ENCODE measurements at places on chromosomes 16 and 17.

DNA sequence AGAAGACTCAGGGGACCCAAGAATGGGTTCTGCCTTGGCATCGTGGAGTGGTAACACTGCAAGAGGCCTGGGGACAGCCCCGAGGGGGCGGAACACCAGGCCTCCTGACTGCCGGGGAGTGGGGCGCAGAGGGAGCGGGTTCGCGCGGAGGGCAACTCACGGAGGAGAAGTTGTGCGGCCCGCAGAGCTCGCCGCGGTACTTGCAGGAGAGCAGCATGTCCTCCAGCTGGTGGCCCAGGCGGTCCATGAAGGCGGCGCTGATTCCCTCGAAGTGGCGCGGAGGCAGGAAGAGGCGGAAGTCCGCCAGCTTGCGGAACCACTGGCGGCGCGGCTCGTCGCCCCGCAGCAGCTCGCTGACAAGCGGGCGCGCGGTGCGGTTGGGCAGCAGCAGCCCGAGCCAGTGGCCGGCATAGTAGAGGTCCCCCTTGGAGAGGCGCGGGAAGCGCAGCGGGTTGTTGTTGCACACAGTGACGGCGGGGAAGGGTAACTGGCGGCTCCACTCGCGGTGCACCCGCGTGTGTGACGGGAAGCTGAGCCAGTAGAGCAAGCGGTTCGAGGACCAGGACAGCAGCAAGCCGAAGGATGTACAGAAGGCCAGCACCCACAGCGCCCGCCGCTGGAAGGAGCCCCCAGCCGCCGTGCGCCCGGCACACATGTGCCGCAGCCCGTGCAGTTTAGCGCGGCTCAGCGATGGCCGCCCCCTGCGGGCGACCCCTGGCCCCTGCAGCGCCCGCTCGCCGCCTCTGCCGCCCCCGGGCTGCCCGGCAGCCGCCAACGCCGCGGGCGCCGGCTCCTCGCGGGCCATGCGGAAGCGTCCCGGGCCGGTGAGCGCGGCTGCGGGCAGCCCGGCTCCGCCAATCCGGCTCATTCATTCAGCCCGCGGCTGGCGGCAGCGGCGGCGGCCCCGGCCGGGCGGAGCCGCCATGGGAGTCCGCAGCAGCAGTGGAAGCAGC lies 1.6 kb downstream of the ASIC2 start:
- DNase-seq = peak; percentile 22

GRCh38 chr17:81336930-81337325 lies 41.8 kb upstream of the SLC38A10 start:
- no peak for DNase-seq

GRCh38 chr16:23301251-23302044 lies 654 bp upstream of the SCNN1B start:
- no peak for DNase-seq

DNA sequence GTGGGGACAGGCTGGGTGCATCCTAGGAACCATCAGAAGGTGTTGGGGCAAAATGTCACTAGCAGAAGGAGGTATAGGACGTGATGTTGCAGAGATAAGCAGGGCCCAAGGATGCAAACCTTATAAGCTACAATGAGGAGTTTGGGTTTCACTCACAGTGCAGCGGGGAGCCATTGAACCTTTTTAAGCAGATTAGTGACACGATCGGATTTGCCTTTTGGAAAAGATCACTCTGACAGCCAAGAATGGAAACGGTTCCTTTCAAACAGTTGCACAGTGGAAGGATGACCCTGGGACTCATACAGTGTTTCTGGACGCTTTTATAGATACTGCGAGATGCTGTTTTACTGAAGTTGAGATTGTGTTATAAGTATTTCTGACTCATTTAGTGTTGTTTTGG lies 131.8 kb upstream of the CACNG3 start:
- DNase-seq = no peak

GRCh38 chr16:12583237-12583897 lies 220.3 kb downstream of the CPPED1 start:
- DNase-seq = no peak

DNA sequence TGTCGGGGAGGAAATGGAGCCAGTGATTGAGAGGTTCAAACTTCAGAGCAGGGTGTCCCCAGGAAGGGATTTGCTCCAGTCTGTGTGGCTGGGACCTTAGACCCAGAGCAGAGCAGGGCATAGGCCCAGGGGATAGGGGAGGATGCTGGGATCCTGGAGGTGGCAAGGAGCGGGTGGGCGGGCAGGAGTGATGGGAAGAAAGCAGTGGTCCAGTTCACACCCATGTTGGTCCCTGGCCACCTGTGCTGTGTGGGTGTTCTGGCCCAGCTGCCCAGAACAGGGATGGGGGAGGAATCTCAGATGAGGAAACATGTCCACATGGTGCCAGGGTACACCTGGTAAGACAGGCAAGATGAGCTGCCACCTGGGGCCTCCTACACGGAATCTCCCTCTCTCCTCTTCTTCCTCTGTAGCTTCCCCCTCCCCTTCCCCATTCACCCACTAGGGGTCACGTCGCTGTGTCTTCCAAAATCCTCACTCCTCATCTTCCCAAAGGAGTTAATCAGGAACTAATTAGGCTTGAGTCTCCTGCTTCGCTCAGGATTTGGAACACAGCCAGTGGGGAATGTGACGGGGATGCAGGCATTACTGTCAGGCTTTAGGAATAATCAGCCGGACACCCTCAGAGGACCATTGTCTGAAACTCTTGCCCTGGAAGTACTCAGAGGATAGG lies 2.3 kb downstream of the BEAN1 start:
- no peak for DNase-seq

GRCh38 chr16:70712942-70713341 lies 27.1 kb upstream of the MTSS2 start:
- no peak for DNase-seq

GRCh38 chr17:79305768-79306423 lies 231.3 kb downstream of the ENGASE start:
- DNase-seq = no peak

- DNase-seq = peak; percentile 32
These were observed 27.3 kb upstream of the ALKBH5 start for GRCh38 chr17:18156171-18156975.

DNA sequence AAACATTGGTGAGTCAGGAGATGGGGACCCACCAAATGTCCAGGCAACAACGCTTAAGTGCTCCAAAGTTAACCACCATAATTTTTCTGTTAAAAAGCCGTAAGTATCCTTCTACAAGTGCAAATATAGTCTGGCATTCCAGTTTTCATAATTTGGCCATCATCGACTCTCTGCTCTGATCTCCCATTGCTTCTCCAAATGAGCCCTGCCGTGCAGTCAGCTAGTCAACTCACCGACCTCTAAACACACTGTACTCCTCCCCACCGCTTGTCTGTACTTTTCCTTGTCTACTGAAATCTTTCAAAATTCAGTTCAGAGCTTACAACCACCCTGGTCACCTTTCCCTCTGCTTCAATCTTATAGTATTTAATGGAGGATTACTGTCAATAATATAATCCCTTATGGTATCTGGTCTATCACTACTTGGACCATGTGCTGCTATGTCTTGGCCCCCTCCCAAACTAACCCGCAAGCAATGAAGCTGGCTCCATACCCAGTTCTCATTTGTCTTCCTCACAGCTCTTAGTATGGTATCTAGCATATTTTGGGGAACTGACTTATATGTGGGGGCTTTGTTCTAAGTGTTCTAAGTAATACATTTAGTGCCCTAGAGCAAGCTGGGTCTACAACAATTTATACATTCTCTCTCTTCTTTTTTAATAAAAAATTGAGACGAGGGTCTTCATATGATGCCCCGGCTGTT lies 52.7 kb upstream of the SLC25A19 start:
- DNase-seq = no peak

GRCh38 chr17:59160157-59161025 lies 4.8 kb downstream of the PRR11 start:
- no peak for DNase-seq

DNA sequence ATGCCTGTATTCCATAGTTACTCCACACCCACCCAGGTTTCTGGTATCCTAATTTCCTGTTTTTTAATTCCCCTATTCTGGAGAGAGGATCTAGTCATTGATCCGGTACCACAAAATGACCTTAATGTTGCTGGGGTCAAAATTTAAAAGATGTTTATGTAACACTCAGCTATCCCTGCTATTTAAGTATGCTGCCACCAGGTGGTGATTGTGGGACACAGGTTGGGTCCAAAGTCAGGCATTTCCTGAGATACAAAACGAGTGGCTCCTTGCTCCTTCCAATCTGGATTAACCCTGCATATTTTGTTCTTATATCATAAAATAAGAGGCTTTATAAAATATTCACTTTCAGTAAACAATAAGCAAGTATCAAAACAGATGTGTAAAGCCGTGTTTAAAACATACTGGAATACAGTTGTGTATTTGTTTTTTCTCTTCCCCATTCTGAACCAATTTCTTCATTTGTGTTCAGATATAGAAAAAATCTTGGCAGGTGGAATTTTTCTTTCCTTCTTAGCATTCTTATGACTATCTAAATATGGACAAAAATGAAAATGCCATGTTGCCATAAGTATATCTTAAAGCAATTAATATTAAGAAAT lies 16.3 kb downstream of the HS3ST4 start:
- no peak for DNase-seq

- peak; percentile 78 for DNase-seq
These were observed 50.6 kb upstream of the NKD1 start for GRCh38 chr16:50497592-50497991.

- DNase-seq = peak; percentile 80
These were observed 7.6 kb upstream of the PHKG2 start for GRCh38 chr16:30740364-30741251.

GRCh38 chr17:33497623-33498022 lies 204.5 kb upstream of the ASIC2 start:
- DNase-seq = no peak

GRCh38 chr17:55342800-55343585 lies 78.2 kb downstream of the HLF start:
- no peak for DNase-seq

GRCh38 chr17:16491703-16492612 lies at the start of gene LRRC75A:
Gene LRRC75A, minus strand, starts transcription at chr17:16492193. Its CDS starts 203 bp downstream, at chr17:16491990.
- peak; percentile 53 for DNase-seq

DNA sequence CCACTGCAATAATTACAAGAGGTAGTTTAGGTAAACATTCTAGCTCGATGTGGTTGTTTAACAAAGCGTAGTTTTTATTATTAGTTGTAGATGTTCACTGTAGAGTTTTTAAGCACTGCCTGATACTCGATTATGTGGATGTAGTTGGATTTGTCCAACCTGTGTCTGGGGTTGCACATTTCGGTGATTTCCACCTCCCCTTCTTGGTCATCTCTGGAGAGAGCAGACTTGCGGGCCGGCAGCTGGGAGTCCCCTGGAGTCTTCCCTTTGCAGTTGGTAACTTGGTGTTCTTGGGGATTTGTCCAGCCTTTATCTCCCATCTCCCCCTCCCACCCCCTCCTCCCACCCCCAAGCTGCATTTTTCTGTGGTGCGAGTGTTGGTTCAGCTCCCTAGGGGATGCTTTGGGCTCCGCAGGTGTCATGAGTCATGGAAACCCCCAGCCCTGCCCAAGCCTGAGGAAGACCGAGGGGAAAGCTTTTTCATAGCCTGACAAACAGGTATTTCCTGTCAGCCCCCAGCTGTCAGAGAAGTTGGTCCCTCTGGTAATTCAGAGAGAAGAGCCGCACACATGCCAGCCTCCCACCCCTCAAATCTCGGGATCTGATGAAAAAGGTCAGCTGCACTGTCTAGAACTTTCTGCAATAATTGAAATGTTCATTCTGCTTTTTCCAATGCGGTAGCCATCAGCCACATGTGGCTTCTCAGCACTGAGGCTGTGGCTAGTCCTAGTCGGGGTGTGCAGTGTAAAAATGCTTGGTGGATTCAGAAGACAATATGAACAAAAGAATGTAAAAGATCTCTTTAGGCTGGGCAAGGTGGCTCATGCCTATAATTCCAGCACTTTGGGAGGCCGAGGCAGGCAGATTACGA lies 50.3 kb downstream of the KSR1 start:
- no peak for DNase-seq

- peak; percentile 8 for DNase-seq
These were observed 102.3 kb downstream of the FOXL1 start for GRCh38 chr16:86680661-86681030.

- peak; percentile 62 for DNase-seq
These were observed 19.2 kb downstream of the RNF213 start for GRCh38 chr17:80279895-80280294.

DNA sequence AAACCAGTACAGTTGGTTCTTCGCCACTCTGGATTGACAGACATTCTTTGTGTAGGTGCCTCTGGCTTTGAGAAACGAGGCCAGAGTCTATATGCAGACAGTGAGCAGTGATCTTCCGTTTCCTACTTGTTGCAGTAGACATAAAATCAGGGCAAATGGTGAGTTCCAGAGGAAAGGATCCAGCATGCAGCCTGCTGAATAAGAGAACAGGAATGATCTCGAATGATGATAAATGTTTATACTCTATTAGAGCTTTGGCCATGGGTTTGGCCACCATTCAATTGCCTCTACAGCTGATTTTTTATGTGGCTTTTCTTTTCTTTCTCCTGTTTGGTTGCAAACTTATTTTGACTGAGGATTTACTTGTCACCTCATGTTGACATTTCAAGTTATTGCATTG lies 286.7 kb downstream of the IRX3 start:
- no peak for DNase-seq

GRCh38 chr16:695355-696089 lies 5.3 kb upstream of the WDR24 start:
- no peak for DNase-seq

GRCh38 chr17:836151-836550 lies 54.0 kb downstream of the MRM3 start:
- DNase-seq = peak; percentile 87

DNA sequence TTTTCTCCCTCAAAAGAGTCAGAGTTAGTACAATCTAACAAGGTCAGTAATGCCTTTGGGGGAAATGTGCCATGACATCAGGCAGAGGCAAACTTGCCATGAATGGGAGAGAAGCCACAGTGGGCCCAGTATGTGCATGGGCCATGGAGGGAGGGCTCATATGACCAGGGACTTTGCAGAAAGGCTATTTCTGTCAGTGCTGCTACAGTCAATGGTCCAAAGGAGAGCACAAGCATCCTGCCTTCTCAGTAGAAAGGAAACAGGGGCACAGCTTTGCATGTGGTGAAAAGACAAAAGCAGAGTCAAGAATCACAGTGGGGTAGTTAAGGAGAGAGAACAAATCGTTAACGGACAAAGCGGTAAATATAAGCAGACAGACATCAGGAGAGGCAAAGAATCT lies 11.2 kb upstream of the CORO6 start:
- no peak for DNase-seq

DNA sequence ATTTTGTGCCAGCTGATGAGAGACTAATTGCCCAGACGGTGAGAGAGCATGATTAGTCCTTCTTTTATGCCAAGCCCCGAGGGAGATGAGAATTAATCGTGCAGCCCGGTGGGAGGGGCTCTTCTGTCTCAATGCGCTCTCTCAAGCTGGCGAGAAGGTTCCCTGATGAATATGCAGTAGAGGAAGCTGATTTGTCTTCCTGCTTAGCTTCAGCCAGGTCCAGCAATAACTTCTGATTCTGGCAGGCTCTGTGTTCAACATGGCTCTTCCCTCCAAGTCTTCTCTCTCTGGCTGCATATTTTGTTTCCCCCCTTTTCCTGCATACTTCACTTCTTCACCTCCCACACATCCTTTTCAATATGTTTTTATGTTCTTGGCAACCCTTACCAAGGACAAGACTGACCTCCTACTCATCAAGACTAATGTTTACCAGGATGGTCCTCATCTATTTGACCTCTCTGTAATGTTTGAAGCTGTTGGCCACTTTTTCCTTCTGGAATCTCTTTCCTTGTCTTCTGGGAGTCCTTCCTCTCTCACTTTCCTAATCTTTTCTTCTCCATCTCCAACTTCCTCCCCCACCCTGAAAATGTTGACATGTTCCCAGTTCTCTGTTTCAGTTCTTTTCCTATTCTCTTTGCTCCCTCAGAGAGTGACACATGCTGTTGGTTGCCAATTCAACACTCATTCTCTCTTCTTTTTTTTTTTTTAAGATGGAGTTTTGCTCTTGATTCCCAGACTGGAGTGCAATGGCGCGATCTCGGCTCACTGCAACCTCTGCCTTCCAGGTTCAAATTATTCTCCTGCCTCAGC lies 33.1 kb downstream of the ARL4D start:
- no peak for DNase-seq

Data from EL (cell line).